Fibroblast of skin of right biceps (primary cell): ENCODE measurements at places on chromosomes 2 and 18.

DNA sequence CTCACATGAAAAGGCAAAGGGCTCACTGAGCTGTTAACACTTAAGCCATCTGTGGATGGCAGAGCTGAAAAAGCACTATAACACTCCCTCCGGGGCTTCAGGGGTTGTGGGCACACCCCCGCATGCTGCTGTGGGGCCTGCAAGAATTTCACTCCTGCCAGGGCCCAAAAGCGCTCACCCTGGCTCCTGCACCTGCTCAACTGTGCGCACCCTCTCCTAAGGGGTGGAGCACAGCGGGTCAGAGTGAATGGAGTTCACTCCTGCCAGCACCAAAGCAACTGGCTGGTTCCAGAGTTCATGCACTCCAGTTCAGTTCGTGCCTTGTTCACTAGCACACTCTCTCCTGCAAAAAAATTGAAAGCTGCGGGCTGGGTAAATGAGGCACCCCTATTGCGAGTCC, 814.2 kb upstream of the SLC39A10 start:
- DNase-seq, result no peak

- DNase-seq, result peak; percentile 26
These were observed 118.7 kb downstream of the NUP35 start for GRCh38 chr2:183242937-183243336.

- peak; percentile 86 for DNase-seq
These were observed 15.4 kb downstream of the PECR start for GRCh38 chr2:216066230-216066629.

GRCh38 chr2:41924709-41925408, 123.0 kb upstream of the PKDCC start:
- DNase-seq, result peak; percentile 38

DNA sequence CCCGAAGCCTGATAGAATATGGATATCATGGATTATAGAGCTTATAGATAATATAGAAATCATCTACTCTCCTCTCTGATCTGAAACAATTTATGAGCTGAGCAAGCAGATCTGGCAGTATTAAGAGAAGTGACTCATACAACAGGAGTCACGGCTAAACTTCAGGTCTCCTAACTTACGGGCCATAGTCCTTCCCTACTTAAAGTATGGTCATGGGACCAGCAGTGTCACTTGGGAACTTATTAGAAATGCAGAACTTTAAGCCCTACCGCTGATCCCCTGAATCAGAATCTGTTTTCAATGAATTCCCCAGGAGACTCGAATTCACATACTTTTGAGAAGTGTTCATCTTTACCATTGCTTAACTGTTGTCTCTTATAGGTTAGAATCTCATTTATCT, 195.7 kb upstream of the FANCL start:
- peak; percentile 18 for DNase-seq

GRCh38 chr2:219513787-219514186, 495 bp upstream of the ASIC4 start:
- DNase-seq, result no peak

DNA sequence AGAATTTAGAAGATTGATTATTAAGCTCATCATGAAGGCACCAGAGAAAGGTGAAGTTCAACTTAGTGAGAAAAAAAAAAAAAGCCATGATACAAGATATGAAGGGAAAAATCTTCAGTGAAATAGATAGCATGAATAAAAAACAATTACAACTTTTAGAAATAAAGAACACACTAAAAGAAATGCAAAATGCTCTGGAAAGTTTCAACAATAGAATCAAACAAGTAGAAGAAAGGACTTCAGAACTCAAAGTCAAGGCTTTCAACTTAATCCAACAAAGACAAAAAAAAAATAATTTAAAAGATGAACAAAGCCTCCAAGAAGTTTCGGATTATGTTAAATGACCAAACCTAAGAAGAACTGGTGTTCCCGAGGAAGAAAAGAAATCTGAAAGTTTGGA, 105.5 kb downstream of the GRB14 start:
- DNase-seq, result no peak

GRCh38 chr2:223007531-223007930, 44.5 kb upstream of the KCNE4 start:
- peak; percentile 74 for DNase-seq

- DNase-seq, result no peak
These were observed 237.4 kb downstream of the RNF144A start for GRCh38 chr2:7154656-7155055.

DNA sequence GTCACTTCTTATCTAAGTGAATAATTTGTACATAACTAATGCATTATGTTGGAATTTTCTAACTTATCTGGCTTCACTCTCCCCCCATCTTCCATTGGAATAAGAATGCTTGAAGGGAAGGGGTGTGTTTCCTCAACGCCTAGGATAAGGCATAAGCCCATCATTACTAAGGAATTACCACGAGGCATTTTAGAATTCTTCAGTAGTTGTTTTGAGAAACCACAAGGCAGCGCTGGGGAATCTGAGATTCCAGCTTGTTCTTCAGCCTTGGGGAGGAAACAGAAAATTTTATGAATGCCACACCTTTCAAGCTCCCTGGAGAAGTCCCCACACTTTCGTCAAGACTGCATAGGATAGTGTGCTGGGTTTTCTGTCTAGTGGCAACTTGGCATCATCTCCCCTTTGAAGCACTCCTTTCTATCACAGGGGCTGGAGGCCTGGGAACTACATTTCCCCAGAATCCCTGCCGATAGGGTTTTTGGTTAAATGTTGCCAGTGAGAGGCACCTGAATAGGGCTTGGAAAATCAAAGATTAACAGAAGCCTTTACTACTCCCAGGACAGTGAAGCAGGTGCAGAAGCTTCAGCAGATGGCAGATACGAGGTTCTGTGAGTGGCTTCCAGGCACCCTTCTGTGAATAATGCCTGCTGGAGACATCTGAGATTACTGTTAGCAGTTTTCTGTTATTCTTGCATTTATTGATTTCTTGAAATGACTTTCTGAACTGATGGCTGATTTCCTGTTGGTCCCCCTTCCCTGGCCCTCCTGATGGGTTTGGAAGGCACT, 192.7 kb upstream of the REV1 start:
- peak; percentile 91 for DNase-seq
